ENCODE measurements at places on chromosomes 16 and 17.

GRCh38 chr17:680529-680928, 34.1 kb downstream of the VPS53 start:
- no peak for DNase-seq

DNA sequence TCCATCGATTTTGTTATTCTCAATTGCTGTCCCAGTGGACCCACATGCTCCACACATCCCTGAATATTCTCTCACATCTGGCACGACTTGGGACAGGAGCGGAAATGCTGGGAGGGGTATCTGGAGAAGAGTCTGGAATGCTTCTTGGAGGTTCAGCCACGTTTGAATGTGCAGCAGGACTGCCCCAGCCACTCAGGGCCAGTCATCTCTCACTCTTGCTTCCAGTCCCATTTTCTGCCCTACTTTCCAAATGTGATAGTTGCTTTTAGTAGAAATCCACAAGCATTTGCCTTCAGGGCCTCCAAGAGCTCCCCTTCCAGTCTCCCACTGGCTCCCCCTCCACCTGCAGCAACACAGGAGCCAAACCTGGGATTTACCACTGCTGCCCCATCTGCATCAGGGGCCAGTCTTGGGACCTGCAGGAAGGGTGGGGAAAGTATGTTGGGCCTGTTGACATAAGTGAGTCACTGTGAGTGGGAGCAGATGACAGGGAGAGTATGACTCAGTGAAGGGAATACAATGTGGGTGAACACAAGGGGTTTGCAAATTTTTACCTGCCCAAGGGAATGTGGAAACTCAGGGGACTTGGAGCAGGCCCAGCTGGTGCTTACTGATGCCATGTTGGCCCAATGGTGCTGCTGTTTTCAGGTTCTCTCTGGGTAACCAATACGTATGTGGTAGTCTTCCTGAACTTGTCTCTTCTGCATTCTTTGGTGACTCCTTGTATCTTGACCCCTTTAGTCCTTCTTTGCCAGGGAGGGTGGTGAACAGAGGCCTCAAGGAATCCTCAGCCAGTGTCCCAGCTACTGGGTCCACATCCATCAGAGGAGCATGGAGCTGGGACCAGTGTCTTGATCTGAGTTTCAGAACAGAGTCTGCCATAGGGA, 78.8 kb upstream of the CRHR1 start:
- DNase-seq, result peak; percentile 11

DNA sequence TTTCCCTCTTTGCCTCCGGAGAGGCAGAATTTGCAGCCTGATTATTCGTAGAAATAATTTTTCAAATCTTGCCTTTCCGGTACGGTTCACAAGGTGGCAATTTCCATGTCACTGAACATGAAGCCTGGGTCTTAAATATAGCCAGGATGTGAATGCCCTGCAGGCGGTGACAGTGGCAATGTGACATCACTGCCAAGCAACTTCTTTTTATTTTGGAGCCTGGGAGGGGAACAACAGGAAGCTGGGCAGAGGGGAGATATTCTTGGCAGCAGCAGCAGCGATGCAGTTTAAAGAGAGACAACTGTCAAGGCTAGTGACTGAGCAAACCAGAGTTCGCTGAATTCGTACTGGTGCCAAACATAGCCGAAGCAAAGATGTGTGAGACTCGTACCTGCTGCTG, 171.1 kb downstream of the SNX29 start:
- no peak for DNase-seq

DNA sequence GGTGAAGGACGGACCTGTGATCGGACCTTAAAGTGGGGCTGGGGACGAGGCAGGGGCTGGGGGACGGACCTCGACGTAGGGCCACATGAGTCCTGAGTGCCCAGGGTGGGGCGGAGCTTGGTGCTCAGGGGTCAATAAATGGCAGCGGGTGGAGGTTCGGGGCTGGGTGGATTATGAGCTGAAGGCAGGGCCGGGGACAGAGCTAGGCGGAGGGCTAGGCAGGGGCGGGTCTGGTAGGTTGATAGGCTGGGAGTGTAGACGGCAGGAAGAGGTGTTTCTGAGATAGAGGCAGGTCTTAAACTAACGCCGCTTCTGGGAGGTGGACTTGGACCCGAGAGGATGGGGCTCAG, 733 bp downstream of the CHRNB1 start:
- peak; percentile 93 for DNase-seq

GRCh38 chr17:82952019-82952418, 112.2 kb upstream of the ZNF750 start:
- no peak for DNase-seq

GRCh38 chr17:82049521-82049971, 2.1 kb downstream of the RFNG start:
- no peak for DNase-seq

- peak; percentile 69 for DNase-seq
These were observed 1.8 kb downstream of the FAHD1 start for GRCh38 chr16:1828645-1829410.

GRCh38 chr16:49833085-49833484, 22.8 kb downstream of the ZNF423 start:
- DNase-seq, result no peak

DNA sequence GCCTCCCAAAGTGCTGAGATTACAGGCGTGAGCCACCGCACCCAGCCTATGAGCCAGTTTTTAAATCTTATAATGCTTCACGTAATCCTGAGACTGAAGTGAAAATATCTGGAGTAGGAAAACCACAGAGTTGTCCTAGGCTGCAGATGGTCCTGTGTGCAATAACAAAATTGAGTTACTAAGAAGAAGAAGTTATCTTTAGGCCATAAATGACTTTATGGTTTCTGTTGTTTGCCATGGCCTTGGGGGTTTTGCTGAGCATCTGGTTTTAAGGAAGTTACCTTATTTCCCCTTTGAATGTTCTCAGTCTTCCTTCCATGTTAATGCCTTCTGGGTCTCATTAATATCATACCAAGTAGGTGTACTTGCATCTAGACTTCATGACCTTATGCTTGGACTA, 16.5 kb downstream of the NMT1 start:
- DNase-seq, result no peak

- DNase-seq, result no peak
These were observed 951 bp downstream of the TMED6 start for GRCh38 chr16:69350536-69351133.

DNA sequence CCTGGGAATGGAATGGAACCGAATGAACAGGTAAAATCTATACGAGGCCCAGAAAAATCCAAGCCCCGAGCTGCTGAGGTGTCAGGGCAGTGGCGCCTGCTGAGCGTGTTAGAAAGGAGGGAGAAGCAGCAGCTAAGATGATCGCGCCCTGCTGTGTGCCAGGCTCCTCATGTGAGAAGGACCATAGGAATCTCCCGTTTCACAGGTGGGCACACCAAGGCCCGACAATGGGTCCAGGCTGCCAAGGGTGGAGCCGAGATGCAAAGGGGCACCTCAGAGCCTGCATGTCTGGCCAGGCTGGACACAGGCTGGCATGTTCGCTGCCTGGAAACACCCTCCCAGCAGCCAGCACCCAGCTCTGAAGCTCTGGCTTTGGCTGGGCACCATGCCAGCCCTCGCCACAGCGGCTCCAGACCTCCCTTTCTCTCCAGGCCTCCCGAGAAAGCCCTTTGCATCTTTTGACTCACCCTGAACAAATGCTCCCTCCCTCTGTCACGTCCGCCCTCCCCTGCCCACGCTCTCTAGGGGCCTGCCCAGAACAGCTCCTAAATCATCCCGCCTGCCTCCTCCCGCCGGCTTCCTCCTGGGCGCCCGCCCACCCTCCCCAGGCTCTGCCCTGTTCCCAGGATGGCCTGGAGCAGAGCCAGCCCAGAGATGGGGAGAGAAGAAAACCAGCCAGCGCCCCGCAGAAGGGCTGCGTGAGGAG, 217.8 kb upstream of the GSE1 start:
- peak; percentile 99 for DNase-seq

- peak; percentile 94 for DNase-seq
These were observed 34.8 kb downstream of the COTL1 start for GRCh38 chr16:84582958-84583516.

DNA sequence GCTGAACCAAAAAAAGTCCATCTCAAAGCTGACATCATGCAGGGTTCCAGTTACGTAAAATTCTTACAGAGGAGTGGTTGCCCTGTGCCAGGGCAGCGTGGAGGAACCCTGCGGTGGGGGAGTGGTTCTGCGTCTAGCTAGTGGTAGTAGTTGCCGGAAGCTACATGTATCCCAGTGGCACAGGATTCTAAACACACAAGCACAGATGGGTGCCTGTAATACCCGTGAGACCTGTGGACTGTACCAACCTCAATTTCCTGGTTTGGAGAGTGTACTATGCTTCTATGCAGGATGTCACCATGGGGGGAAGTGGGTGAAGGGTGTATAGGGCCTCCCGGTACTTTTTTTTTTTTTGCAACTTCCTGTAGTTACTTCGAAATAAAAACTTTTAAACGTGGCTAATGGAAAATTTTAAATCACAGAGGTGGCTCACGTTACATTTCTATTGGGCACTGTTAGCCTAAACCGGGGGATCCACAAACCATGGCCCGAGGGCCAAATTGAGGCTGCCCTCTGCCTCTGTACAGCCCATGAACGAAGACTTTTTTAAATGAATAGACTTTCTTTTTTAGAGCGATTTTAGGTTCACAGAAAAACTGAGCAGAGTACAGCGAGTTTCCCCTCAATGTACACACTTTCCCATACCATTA, 38.5 kb downstream of the TBC1D16 start:
- DNase-seq, result no peak

DNA sequence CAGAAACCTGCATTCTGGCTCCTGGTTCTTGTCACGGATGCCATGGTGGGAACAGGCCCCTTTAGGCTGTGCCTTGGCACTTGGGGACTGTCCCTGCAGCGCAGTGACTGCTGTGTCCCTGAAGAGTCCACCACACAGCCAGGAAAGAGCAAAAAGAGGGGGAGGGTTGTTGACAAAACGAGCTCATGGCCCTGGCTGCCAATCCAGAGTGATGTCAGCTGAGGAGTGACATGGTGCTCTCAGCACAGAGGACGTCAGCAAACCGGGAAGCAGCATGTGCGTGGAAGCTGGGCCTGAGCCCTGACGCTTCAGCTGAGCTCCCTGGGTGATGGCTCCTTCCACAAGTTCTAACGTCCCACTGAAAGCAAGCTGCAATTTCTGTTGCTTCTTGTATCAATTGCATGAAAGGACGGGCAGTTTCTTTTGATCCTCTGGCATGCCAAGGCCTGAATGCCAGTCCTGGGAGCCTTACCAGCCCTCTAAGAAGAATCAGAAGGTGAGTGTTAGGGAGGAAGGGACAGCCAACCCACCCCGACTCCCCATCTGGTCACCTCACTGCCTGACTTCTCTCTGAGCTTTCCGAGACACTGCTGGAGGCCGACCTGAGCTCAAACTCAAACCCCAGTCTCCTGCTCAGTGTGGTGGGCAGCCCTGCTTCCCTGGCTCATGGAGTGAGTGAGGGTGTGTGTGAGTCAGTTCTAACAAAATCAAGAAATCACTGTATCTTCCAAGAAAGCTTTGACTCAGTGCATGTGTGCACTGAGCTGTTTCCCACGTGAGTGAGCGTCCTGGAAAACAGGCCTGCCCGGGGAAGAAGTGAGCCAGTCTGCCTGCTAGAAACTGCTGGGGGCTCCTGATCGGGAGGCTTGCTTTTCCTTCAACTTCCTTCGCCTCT, 14.7 kb upstream of the WNT3 start:
- peak; percentile 47 for DNase-seq

GRCh38 chr17:70329721-70330120, 160.4 kb downstream of the KCNJ2 start:
- DNase-seq, result no peak

GRCh38 chr17:43860077-43860725, 13.2 kb downstream of the CD300LG start:
- no peak for DNase-seq

DNA sequence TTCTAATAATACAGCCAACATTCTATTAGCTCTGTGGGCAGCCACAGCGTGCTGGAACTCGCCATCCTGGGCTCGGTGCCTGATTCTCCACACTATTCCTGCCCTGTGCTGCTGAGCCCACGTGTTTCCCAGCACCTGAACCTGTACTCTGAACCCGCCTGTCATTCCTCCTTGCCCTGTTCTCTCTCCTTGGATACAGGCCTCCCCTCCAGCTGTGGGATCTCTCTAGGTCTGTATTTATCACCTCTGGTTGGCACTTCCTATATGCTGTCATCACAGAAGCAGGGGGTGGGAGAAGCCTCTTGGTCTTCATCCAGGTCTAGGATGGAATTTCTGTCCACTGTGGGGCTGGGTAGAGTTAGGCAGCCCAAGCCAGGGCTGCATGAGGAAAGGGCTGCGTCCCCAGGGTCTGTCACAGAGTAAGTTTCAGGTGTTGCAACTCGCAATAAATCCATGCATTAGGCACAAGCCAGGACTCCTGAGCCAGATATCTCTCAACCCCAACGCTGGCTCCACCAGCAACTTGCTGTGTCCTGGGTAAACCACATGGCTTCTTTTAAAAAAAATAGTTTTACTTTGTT, 56.0 kb downstream of the ABAT start:
- DNase-seq, result no peak

- no peak for DNase-seq
These were observed 3.2 kb downstream of the KRTAP9-9 start for GRCh38 chr17:41258406-41258805.

DNA sequence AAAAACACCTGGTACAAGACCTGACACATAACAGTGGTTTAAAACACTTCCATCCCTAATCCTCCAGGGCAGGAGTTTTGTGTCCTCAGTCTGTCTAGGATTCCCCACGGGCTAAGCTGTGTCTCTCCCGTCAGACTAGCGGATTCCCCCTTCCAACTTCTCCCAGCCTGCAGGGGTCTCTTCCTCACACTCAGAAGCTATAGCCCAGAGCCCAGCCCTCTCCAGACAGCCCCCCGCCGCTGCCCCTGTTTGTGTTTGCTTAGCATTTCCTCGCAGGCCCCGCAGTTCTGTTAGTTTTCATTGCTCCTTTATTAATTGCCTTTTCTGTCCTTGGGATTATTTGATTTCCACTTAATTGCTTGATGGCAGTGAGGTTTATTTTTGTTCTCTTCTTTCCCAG, 91.2 kb downstream of the TMEM132E start:
- DNase-seq, result no peak

- peak; percentile 34 for DNase-seq
These were observed 322.1 kb downstream of the MAP2K4 start for GRCh38 chr17:12342609-12343435.

- no peak for DNase-seq
These were observed 137.0 kb downstream of the AIPL1 start for GRCh38 chr17:6297960-6298359.

GRCh38 chr16:86635176-86635876, 57.0 kb downstream of the FOXL1 start:
- DNase-seq, result no peak

DNA sequence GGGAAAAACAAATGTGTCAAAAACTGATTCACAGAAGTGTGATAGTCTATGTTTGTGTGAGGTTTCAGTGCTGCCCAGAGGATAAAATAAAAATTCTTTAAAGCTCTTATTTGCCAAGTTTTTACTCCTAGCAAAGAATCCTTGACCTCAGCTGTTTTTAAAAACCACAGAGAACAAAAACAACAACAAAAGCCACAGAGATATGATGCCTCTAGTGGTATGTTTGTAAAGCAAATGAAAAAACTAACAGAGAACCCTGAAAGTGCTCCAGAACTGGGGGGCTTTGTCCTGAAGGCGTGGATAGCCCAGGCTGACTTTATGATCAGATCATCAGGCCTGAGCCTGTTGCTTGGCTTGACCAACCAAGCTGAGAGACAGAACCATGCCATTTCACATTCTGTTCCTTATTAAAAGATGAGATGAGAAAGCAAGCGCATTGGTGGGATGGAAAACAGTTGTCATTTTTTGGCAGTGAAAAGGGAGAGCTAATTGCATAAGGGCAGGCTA, 411.0 kb downstream of the CPPED1 start:
- DNase-seq, result no peak
